ENCODE measurements at places on chromosomes 3 and 15. TPM values are rescaled to one million over a fixed set of nuclear protein-coding genes. Genes with fewer than 3 reads are reported as not detected.

GRCh38 chr15:78301828-78302227 is 2.4 kb upstream of the SKIC8 start:
- no peaks in the 10 kb centered on the region for H3K36me3 ChIP-seq
- H3K4me1 ChIP-seq, result peaks cover 14% of the 10 kb centered on the region
- no peak overlapping the region for H3K4me3 ChIP-seq
- no peak for DNase-seq
- H3K27ac ChIP-seq, result no peak overlapping the region
- peaks cover 16% of the 10 kb centered on the region for H3K27me3 ChIP-seq

- H3K4me3 ChIP-seq, result no peak overlapping the region
- H3K27ac ChIP-seq, result no peak overlapping the region
- DNase-seq, result no peak
- H3K36me3 ChIP-seq, result no peaks in the 10 kb centered on the region
- H3K4me1 ChIP-seq, result no peaks in the 10 kb centered on the region
Measured at GRCh38 chr3:123449997-123450604, 1.2 kb upstream of the ADCY5 start.

DNA sequence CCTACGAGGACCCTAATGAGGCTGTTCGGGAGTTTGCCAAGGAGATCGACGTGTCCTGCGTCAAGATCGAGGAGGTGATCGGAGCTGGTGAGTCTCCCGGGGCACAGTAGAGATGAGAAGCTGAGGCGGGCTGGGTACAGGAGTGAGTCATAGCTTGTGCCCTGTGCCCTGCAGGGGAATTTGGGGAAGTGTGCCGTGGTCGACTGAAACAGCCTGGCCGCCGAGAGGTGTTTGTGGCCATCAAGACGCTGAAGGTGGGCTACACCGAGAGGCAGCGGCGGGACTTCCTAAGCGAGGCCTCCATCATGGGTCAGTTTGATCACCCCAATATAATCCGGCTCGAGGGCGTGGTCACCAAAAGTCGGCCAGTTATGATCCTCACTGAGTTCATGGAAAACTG is 17.9 kb downstream of the EPHB3 start:
- H3K4me1 ChIP-seq, result no peaks in the 10 kb centered on the region
- no peak for DNase-seq
- peaks cover 3% of the 10 kb centered on the region for H3K36me3 ChIP-seq
- peaks cover 3% of the 10 kb centered on the region for H3K27me3 ChIP-seq
- H3K4me3 ChIP-seq, result no peak overlapping the region

GRCh38 chr15:59013246-59013873 is 25.9 kb downstream of the RNF111 start:
- H3K4me1 ChIP-seq, result no peaks in the 10 kb centered on the region
- H3K4me3 ChIP-seq, result no peak overlapping the region
- H3K36me3 ChIP-seq, result no peaks in the 10 kb centered on the region
- no peak overlapping the region for H3K27ac ChIP-seq
- no peak for DNase-seq
- H3K27me3 ChIP-seq, result no peaks in the 10 kb centered on the region

GRCh38 chr3:185552358-185552877 is at the start of gene LIPH:
TSS of gene LIPH (minus strand) at chr3:185552588. CDS start at chr3:185552471, 117 bp downstream.
- no peaks in the 10 kb centered on the region for H3K27me3 ChIP-seq
- no peak within 1 kb of the TSS for H3K27ac ChIP-seq
- no peak within 1 kb of the TSS for H3K4me3 ChIP-seq
- no peak for DNase-seq
- no peaks in the 10 kb centered on the region for H3K4me1 ChIP-seq
- H3K36me3 ChIP-seq, result no peaks in the 10 kb centered on the region

GRCh38 chr3:62653796-62654195 is 221.4 kb downstream of the CADPS start:
- no peak for DNase-seq
- H3K27me3 ChIP-seq, result no peaks in the 10 kb centered on the region
- H3K4me1 ChIP-seq, result no peaks in the 10 kb centered on the region
- H3K4me3 ChIP-seq, result no peak overlapping the region
- no peaks in the 10 kb centered on the region for H3K36me3 ChIP-seq
- H3K27ac ChIP-seq, result no peak overlapping the region

- H3K4me3 ChIP-seq, result no peak overlapping the region
- no peak overlapping the region for H3K27ac ChIP-seq
- peaks cover 23% of the 10 kb centered on the region for H3K4me1 ChIP-seq
- no peak for DNase-seq
- peaks cover 8% of the 10 kb centered on the region for H3K36me3 ChIP-seq
Measured at GRCh38 chr3:23859012-23859743, 53.4 kb downstream of the UBE2E1 start.

DNA sequence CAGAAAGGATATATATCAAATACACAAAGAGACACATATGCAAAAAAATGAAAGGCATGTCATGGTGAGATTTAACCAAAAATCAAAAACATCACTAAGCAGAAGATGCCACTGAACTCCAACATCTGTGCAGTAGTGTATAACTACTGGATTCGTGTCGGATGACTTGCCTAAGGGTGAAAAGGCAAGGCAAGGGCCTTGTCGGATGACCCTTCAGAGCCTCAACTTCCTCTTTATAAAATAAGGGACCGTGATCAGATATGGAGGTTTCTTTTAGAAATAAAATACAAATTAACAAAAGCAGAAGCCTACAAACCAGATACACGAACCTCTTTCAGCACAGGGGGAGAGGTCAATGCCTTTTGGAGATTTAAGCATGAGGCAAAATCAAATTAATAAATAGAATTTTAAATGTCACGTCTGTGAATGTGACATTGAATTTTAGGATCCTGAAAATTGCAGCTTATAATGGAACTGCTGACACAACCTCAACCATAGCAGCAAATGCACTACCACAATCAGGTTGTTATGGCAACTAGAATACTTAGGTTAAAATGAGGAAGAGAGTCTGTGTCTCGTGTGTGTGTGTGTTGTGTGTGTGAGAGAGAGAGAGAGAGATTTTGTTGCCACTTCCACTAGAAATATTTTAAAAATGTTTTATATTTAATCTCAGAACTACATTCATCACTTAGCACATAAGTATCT is 8.3 kb upstream of the CHRM5 start:
- no peak for DNase-seq
- H3K4me1 ChIP-seq, result no peaks in the 10 kb centered on the region
- no peak overlapping the region for H3K27ac ChIP-seq

DNA sequence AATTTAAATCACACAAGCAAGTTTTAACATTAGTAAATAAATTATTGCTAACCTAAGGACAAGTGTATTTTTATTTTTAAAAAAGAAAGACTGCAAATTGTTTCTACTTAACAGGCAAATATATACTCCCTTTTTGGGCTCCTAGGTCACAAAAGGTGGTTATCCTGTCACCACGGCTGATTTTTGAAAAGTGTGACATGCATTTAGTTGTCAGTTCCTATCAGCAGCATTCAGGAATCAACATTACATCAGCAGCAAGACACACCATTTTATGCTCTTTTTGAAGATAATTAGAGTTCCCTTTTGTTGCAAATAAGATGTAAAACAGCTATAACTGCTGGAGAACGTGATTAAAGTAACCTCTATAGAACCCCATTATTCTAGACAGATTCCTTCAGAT is 357.5 kb upstream of the TMCO5A start:
- DNase-seq, result no peak
- no peaks in the 10 kb centered on the region for H3K4me1 ChIP-seq
- no peak overlapping the region for H3K4me3 ChIP-seq
- no peaks in the 10 kb centered on the region for H3K36me3 ChIP-seq
- no peak overlapping the region for H3K27ac ChIP-seq
- no peaks in the 10 kb centered on the region for H3K27me3 ChIP-seq

- no peak for DNase-seq
- H3K36me3 ChIP-seq, result no peaks in the 10 kb centered on the region
- H3K4me1 ChIP-seq, result no peaks in the 10 kb centered on the region
- no peak overlapping the region for H3K4me3 ChIP-seq
- no peaks in the 10 kb centered on the region for H3K27me3 ChIP-seq
Measured at GRCh38 chr15:80020731-80021130, 38.7 kb upstream of the ZFAND6 start.

DNA sequence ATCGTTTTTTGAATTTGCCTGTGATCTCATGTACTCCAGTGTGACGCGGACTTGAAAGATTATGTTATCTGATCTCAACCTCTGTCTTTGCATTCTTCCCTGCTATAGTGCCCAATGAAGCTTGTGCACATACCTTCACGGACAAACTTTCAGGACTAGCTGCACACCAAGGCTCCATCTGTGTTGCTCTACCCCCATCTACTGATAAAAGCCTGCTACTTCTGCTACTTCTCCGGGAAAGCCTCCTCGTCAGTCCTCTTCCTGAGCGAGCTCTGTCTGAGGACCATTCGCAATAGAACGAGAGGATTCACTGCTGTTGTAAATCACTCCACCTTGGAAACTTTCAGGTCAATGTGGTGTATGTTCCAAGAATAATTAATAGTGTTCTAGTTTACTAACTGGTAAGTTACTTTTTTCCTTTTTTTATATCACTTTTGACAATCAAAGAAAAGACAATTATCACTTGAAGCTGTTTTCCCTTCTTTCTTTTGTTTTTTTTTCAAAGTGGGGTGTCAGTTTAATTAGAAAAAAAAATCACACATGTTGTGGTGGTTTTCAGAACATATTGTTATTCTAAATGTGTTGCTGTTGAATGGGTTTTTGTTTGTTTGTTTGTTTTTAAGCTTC is 217.6 kb downstream of the ARRDC4 start:
- no peaks in the 10 kb centered on the region for H3K27me3 ChIP-seq
- H3K36me3 ChIP-seq, result no peaks in the 10 kb centered on the region
- no peak for DNase-seq
- H3K4me1 ChIP-seq, result no peaks in the 10 kb centered on the region
- no peak overlapping the region for H3K27ac ChIP-seq
- no peak overlapping the region for H3K4me3 ChIP-seq

DNA sequence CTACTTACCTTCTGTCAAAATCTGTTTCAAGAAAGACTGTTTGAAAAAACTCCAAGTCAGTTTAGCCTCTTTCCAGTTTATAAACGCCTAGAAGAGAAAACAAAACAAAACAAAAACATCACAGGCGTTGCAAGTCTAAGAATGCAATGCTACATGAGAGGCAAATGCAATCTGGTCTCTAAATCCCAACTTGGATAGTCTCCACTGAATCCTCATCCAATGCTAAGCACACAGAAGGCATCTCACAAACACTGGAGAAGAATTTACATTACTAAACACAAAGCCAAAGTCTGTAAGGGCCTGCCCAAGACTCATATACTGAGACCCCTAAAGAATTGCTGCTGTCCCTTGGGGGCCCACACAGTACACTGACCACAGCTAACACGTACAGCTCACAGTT is 18.4 kb downstream of the RFT1 start:
- DNase-seq, result no peak
- H3K36me3 ChIP-seq, result peaks cover 35% of the 10 kb centered on the region
- H3K27me3 ChIP-seq, result no peaks in the 10 kb centered on the region
- no peak overlapping the region for H3K4me3 ChIP-seq

DNA sequence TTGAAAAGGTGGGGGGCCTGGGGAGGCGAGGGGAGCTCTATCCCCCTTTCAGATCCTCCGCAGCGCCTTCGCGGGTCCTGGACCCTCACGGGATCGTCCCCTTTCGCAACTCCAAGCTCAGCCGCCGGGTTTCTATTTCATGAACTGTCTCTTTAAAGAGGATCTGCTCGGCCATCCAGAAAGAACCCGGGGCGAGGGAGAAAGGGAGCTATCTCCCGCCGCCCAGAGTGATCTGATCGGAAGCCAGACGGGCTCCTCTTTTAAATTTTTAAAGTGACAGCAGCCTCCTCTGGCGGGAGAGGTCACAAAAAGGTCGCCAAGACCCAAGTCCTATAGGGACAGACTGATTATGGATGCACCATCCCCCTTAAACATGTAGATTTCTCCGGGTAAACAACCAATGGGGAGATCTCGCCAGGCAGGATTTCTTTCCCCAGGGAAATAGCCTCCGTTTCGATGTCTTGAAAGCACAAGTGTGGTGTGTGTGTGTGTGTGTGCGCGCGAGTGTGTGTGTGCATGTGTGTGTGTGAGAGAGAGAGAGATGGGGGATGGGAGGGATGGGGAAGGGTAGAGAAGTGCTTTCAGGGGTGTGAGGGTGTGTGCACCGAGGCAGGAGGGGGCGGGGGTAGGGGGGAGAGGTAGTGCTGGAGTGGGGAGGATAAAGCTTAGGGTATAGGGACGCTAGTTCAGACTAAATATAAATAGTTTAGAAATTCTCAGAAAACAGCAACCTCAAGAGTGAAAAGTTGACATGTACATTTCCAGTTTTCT is 516.1 kb downstream of the MECOM start:
- H3K36me3 ChIP-seq, result no peaks in the 10 kb centered on the region
- H3K27me3 ChIP-seq, result peaks cover 29% of the 10 kb centered on the region
- H3K27ac ChIP-seq, result no peak overlapping the region

- DNase-seq, result no peak
- no peaks in the 10 kb centered on the region for H3K36me3 ChIP-seq
- no peak overlapping the region for H3K4me3 ChIP-seq
- H3K27me3 ChIP-seq, result no peaks in the 10 kb centered on the region
- H3K4me1 ChIP-seq, result peaks cover 3% of the 10 kb centered on the region
Measured at GRCh38 chr3:45777746-45778386, 18.5 kb downstream of the SLC6A20 start.

GRCh38 chr3:120420928-120421551 is 29.8 kb downstream of the FSTL1 start:
- H3K27ac ChIP-seq, result no peak overlapping the region
- no peak overlapping the region for H3K4me3 ChIP-seq
- DNase-seq, result no peak
- peaks cover 13% of the 10 kb centered on the region for H3K27me3 ChIP-seq
- peaks cover 17% of the 10 kb centered on the region for H3K4me1 ChIP-seq

DNA sequence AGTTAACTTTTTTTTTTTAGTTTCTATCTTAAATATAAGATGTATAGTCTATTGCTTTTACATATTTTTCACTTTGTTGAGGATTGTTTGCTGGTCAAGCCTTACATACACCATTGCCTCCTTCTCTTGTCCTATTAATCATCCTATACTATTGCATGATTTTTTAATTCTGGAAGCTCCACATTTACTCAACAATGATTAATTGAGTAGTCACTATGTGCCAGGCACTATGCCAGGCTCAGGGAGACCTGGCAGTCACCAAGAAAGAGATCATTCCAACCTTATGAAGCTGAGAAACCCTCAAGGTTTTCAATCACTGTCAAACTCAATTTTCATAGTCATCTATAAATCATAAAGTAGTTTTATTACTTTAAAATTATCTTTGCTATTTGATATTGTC is 626.2 kb downstream of the IGSF11 start:
- H3K27me3 ChIP-seq, result no peaks in the 10 kb centered on the region
- no peak overlapping the region for H3K4me3 ChIP-seq
- DNase-seq, result no peak
- no peaks in the 10 kb centered on the region for H3K36me3 ChIP-seq

- no peak overlapping the region for H3K4me3 ChIP-seq
- H3K36me3 ChIP-seq, result peaks cover 4% of the 10 kb centered on the region
- H3K4me1 ChIP-seq, result no peaks in the 10 kb centered on the region
- no peak for DNase-seq
- no peak overlapping the region for H3K27ac ChIP-seq
Measured at GRCh38 chr3:119311081-119311925, 17.1 kb downstream of the ARHGAP31 start.

The NR1I2 gene
- 0.47 TPM for total RNA-seq

The PPARG gene
- 0.69 TPM for total RNA-seq

The PARP9 gene
- 24.3 TPM for total RNA-seq

The SLC2A2 gene
- not detected for total RNA-seq

The EPHA6 gene
- total RNA-seq, result not detected

The ITIH1 gene
- total RNA-seq, result 0.85 TPM

The GABRR3 gene
- not detected for total RNA-seq

The SEMA4B gene
- total RNA-seq, result 34.7 TPM

The P2RY12 gene
- not detected for total RNA-seq

All from T-cell (primary cell).